ENCODE measurements at places on chromosomes 12 and 14.

GRCh38 chr14:60211153-60211552 is 37.9 kb upstream of the PPM1A start:
- DNase-seq, result no peak

GRCh38 chr12:5575987-5576386 is 144.1 kb downstream of the NTF3 start:
- DNase-seq, result no peak

- no peak for DNase-seq
These were observed 76.8 kb downstream of the TSPAN9 start for GRCh38 chr12:3154006-3154405.

DNA sequence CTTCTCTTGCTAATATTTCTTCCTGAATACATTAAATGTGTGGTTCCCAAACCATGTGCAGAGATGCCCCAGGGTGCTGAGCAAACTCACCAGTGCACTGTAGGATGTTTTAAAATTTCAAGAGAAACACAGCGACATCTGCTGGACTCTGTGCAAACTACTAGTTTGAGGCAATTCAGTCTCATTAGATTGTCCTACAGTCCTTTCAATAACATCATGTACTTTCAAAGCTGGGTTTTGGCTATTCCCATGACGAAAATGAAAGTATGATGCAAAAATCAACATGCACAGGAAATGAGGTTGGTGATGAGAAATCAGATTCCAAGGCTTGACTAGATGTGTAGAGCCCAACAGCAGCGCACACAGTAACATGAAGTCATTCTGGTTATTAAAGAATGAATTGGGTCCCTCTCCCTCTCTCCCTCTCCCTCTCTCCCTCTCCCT is 66.3 kb downstream of the CLIP1 start:
- DNase-seq, result peak; percentile 43

DNA sequence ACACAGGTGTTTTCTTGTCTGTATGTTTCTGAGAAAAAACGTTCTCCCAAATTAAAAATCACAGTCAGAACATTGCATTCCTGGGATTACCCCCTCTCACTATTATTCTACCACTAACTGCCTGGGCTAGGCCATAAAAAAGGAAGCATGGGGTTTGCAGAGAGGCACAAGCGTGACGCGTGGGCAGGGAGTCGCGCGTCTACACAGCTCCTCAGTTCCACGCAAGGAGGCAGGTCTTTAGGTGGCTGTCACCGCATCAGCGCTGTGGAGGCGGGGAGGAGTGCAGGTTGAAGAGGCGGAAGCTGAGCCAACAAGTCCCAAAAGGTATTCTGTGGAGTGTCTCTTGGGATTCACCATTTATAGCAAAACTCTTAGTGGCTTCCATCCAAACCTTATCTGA is 109.9 kb downstream of the RIMBP2 start:
- DNase-seq, result no peak

DNA sequence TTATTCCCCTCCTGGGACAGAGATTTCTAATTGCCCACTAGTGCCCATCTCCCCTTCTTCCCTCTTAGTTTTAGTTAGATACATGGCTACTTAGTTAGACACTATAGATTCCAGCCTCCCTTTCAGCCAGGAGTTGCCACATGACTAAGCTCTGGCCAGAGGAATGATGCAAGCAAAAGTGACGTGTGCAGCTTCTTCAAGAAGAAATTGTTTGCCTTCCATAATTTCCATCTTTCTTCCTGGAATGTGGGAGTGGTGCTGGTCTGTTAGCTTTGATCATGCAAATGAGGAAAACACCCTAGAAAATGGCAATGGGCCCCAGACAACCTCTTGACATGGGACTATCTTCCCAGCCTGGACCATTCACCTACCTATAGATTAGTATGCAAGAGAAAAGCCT is 21.4 kb downstream of the CCDC177 start:
- no peak for DNase-seq

Data from stimulated activated CD8-positive, alpha-beta memory T cell treated with anti-CD3 and anti-CD28 coated beads, Interleukin-15, amount 100 ng/mL, for 1 hour (primary cell).